Sciatic nerve (tissue), 2 donors: ENCODE measurements at places on chromosomes 2 and 18. TPM values are rescaled to one million over a fixed set of nuclear protein-coding genes. Genes with fewer than 3 reads are reported as not detected.

- peak; percentile 98 for DNase-seq
Observed at GRCh38 chr18:3451183-3451988, 1.4 kb downstream of the TGIF1 start.

DNA sequence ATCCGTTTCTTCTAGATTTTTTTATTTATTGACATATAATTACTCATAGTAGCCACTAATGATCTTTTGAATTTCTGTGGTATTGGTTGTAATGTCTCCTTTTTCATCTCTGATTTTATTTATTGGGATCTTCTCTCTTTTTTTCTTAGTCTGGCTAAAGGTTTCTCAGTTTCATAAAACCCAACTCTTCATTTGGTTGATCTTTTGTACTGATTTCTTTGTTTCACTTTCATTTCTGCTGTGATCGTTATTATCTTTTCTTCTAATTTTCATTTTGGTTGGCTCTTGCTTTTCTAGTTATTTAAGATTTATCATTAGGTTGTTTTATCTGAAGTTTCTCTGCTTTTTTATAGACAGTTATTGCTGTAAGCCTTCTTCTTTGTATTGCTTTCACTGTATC is 463.6 kb upstream of the CRIM1 start:
- no peak for DNase-seq

DNA sequence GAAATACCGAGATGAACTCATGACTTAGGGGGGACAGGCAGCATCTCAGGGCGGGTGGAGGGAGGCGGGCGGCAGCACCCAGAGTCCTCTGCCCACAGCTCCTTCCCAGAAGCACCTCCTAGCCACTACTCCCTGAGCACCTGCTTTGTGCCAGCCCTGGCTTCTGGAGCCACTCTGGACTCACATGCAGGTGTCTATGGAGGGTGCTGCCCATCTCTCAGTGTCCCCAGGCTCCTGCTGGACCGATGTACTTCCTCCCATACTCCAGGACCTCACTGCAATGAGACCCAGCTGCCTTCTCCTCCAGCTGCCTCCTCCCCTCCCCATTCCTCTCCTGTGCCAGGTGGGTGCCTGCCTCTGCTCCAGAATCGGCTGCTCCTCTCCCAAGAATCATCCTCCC is 22.1 kb upstream of the OTOS start:
- no peak for DNase-seq

DNA sequence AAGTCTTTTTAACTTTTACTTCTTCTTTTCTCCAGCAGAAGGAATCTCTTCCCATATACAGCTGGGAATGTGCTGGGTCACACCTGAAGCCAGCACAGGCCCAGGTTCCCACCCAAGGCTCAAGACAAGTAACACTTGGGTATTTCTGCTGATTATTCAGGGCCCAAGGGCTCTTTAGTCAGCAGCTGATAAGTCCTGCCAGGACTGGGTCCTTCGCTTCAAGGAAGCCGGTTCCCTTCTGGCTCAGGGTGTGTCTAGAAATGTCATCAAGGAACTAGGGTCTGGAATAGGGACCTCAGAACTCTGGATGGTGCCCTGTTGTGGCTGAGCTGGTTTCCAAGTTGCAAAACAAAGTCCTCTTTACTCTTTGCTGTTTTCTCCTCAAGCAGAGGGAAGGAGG is 27.0 kb upstream of the SERPINB2 start:
- DNase-seq: no peak

Gene UGT1A9
- total RNA-seq: not detected

Gene PTPRN
- total RNA-seq: 0.58 TPM

GRCh38 chr2:150404147-150404546 is 83.3 kb downstream of the RND3 start:
- DNase-seq: no peak

DNA sequence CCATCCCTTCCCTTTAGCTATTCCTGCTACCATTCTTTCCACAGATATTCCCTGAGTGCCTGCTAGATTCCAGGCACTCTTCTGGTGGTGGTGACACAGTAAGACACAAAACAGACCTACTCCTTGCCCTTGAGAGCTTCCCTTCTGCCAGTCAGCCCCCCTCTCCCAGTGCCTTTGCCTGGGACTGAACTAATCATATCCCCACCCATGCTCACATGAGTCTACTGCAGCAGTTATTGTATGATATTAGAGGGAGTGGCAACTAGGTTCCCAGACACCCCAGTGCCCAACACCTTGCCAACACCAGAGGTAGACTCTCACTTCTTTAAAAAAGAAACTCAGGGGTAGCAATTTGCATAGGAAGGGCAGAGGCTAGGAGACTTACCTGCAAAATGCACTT is 7.2 kb upstream of the LBH start:
- no peak for DNase-seq

DNA sequence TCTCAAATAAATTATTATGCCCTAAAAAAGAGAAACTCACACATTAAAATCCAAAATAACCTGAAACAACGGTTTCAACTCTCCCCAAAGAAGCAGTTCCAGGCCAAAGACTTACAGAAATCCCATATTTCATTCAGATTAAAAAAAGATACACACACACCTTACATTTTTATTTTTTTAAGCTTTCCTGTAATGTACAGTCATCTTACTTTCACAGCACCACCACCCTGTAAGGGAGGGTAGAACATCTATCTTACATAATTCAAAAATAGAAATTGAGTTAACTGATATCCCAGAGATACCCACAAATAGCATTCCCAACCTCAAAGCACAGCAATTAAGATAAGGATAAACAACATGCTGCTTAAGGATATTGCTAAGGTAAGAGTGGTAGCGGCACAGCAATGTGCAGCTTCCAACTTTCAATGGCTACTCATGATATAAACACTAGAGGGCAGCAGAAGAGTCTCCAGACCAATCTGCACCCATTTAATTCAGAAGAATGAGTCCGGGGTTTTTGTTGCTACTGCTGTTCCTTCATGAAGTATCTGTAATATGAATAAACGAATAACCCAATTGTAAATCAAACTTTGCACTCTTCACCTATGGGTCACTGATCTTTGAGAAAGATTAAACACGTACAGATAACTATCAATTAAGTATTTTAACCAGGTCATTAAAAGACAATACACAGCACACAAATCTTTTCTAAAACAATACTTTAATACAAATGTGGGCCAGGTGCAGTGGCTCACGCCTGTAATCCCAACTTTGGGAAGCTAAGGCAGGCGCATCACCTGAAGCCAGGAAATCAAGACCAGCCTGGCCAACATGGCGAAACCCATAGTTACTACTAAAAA is 11.3 kb downstream of the GFPT1 start:
- DNase-seq: no peak

Gene POMC
- 1.1 TPM for total RNA-seq

Gene TIGD1
- 4.5 TPM for total RNA-seq

DNA sequence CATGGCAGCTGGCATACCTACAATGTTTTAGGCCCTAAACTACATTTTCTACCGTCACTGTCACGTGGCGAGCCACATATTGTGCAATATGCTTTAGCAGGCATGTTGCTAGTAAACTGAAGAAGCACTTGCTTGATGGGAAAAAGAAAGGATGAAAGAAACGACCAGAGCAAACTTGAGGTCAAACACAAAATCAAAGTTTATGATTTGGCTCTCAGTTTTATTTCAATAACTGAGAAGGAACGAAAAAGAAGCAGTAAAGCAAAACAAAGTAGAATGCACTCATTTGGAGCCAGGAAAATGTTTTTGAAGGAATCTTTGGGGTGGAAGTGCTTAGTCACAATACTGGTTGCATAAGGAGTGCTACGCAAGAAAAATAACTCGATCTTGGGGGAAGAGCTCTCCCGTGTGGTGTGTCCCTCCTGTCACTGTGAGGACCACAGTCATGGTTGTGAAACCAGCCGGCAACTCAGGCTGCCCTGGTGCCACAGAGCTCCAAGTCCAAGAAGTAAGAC is 349.8 kb downstream of the RBM43 start:
- peak; percentile 91 for DNase-seq

GRCh38 chr2:212392043-212392442 is 146.6 kb downstream of the ERBB4 start:
- DNase-seq: no peak

Gene PARD3B
- 100 TPM for total RNA-seq

DNA sequence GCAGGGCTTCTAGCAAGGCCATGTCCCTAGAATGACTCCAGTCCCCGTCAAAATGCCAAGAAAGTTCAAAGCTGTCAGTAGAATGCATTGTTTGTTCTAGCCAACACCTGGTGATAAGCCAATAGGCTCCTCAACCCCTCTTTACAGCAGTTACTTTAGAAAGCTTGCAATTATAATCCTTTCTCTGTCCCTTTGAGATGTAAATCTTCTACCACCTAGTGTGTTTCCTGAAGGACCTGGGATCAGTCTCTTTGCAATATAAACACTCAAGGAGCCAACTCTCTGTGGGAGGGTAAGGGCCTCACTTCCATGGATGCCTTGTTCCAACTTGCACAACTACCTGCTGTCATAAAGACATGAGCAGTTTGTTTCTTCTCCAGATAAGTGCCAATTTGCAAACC is 301.8 kb downstream of the NBAS start:
- DNase-seq: no peak

Gene MYO3B
- 0.13 TPM for total RNA-seq

GRCh38 chr2:127216095-127216494 is 4.0 kb downstream of the CYP27C1 start:
- DNase-seq: no peak

Gene KCNE4
- 7.3 TPM for total RNA-seq

Gene RAX
- not detected for total RNA-seq

GRCh38 chr2:223459328-223459939 is 142.7 kb downstream of the SCG2 start:
- DNase-seq: no peak

DNA sequence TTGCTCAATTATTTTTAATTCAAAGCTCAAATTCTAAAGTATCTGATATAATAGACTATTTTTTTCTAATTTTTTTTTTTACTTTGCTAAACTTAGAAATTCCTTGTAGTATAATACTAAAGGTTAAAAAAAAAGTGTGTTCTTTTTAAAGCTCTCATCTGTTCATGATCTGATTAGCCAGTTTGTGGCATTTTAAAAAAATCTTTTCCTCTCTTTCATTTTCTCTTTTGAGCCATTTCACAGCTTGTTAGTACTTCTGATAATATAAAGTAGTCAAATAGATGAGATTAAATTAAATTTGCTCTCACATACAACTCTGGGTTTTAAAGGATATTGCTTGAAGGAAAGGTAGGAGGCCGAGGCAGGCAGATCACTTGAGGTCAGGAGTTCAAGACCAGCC is 40.7 kb upstream of the NEMP2 start:
- DNase-seq: no peak

Gene PPP4R1
- total RNA-seq: 145 TPM

GRCh38 chr2:136572335-136572734 is 193.0 kb upstream of the THSD7B start:
- no peak for DNase-seq

Gene ALLC
- total RNA-seq: 7.6 TPM

GRCh38 chr2:25322312-25322711 is 19.4 kb downstream of the DNMT3A start:
- no peak for DNase-seq

- DNase-seq: no peak
Observed at GRCh38 chr2:169118060-169118459, 48.7 kb downstream of the DHRS9 start.

Gene CDH20
- total RNA-seq: 2.4 TPM
